Activated CD4-positive, alpha-beta T cell treated with anti-CD3 and anti-CD28 coated beads, Interleukin-2, Interleukin-6, amounts not matched to agents 100 ng/mL and 50 ng/mL, durations not matched to agents 16 hours and 8 hours (primary cell): ENCODE measurements at places on chromosomes 12 and 14.
A peak's percentile ranks its signal among the peaks of the same experiment; 100 is the strongest.

DNA sequence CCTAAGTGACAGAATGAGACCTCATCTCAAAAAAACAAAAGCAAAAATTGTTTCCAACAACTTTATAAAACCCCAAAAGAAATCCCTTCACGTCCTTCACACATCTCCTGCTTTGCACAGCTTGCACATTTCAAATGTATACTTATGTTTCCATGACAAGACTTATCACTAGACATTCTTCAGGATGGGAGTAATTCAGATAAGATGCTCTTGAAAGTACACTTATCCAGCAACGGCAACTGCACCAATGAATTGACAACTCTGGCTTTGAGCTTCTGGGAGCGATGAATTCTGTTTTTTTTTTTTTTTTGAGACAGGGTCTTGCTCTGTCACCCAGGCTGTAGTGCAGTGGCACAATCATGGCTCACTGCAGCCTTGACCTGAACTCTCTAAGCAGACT is 30.8 kb upstream of the AKAP5 start:
- no peak for DNase-seq

- DNase-seq, result no peak
These were observed 159.5 kb upstream of the HMGA2 start for GRCh38 chr12:65664715-65665250.

DNA sequence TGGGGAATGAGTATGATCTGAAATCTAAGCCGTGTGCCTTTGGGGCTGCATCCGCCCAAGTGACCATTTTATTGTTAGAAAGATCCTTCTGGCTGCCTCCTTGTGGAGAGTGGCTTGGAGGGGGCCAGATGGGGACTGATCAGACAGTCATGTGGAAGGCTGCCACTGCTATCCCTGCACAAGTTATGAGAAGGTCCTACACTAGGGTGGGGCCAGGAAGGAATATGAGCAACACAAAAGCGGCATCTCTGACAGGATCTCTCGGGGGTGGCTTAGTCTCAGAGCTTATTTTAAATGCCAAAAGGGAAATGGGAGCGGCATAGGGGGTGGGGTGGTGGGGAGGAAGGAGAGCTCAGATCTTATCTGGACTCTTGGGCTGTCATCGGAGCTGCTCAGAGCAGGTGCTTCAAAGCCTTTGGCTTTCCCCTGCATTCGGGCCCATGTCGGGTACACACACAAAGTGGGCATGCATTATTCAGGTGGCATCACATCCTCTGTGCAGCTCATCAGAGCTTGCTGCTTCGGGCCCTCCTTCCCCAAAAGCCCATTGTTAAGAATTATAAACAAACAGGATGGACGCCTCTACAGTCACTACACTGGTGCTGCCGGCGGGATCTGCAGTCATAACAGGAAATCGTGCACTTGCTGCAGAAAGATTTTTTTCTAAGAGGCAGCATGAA is 805.4 kb downstream of the VRK1 start:
- peak; percentile 76 for DNase-seq

DNA sequence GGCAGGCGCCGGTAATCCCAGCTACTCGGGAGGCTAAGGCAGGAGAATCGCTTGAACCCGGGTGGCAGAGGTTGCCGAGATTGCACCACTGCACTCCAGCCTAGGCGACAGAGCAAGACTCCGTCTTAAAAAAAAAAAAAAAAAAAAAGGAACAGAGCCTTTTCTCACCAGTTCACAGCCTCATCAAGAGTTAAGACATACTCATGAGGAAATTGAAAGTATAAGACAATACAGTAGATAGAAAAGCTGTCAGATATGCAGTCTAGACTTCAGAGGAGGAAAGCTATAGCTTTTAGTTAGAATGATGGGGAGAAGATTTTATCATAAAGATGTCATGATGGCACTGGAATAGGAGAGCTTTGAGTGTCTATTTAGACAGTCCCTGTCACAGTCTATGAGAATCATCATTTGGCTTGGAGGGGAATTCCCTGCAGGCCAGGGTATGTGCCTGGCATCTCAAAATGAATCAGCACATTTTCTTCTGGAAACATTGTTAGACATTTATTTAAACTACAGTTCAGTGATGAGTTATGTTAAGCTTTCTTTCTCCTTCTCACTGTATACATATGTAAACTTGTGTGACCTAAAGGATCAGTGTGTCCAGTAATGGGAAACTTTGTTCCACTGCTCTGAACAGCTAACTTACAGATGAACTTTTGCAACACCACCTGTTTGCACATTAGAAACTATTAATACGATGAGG is 2.9 kb upstream of the RAB35 start:
- DNase-seq, result peak; percentile 85

DNA sequence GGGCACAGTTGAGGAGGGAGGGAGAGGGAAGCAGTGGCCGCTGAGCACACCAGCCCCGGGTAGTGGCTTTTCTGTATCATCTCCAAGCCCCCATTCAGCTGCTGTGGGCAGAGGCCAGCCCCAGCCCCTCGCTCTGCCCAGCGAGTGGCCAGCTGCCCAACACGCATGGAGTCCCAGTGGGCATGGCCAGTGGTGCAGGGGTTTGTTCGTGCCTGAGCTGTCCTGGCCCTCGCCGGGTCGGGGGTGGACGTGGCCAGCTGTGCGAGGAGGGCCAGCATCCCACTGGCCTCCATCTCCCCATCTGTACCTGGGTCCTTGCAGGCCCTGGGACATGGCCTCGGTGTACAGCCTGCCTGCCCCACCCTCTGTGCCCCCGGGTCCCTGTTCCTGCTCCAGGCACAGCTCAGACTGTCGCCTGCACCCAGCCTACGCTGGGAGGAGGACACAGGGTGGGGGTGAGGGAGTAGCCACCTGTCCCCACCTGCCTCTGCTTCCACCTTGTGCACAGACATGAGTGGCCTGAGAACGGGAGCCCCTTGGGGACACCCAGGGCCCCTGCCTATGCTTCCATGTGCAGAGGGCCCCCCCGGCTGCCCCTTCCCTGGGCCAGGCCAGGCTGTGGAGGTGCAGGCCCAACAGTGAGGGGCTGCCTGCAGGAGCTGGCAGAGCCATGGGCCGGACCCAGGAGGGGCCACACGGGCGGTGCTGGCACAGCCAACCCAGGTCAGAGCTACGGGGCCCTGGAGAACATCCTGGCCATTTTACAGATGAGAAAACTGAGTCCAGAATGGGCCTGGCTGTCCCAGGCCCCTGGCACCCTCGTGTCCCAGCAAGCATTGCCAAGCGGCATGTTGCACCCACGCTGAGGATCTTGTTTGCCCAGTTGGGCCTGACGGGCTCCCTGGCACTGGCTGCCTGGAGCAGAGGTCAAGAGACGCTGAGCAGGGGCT is 4.3 kb downstream of the INF2 start:
- no peak for DNase-seq

GRCh38 chr12:1373901-1374735 is 220.3 kb downstream of the FBXL14 start:
- DNase-seq, result no peak

DNA sequence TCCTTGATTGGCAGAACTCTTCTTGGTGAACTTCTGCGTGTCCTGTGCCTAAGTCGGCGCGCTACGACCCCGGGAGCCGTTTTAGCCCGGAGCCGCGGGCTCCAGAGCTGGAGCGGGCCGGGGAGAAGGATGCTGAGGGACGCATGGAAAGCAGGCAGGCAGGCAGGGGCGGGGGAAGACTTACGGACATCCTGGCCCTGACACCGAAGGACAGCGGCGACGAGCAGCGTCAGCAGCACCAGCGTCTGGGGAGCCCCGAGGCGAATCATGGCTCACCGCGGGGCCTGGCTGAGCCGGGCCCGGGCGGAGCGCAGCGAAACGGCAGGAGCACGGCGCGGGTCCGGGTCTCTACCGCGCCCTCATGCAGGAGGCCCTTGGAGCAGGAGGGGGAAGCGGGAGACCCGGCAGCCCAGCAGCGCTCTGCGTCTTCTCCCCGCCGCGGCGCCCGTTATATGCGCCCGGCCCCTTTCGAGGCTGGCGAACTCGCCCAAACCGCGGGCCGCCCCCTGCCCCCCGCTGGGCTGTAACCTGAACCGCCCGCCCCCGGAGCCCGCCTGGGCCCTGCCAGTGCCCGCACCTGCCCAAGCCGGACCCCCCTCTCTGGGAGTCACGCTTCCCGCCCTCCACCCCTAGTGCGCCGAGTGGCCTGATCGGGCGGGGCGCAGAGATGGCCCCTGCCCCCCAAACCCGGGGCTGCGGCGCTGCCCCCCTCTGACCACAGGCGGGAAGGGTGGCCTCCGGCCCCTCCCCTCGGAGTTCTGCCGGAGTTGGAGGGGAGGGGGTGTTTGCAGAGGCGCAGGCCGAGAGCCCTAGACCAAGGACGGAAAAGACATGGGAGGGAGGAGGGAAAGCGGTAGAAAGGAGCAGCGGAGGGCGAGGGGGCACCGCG is at the start of gene COL2A1:
COL2A1 (minus strand) TSS at position 424 of the 889 bp plus-strand sequence; CDS start at position 269, 155 bp downstream.
- DNase-seq, result peak; percentile 21

DNA sequence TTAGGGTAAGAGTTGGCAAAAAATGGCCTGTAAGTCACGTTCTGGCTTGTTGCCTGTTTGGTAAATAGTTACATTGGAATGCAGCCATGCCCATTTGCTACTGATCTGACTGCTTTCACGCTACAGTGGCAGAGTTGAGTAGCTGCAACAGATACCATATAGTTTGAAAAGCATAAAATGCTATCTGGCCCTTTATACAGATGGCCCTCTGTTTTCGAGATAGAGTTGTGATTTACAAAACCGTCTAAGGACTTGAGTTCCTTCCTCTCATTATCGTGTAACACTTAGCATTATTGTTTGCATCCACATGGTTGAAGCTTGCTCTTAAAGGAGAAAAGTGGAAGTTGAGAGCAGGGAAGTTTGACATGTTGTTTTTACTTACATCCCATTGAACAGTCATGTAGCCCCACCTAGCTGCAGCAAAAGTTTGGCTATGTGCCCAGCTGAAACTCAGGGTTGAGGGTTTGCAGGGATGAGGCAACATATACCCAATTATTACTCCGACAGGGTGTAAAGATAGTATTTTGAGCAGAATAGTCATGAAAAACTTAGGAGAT is 11.3 kb upstream of the SCFD1 start:
- DNase-seq, result no peak
